ENCODE measurements at places on chromosomes 7 and 10.

GRCh38 chr10:19310066-19310465 is 261.5 kb downstream of the MALRD1 start:
- no peak for DNase-seq

DNA sequence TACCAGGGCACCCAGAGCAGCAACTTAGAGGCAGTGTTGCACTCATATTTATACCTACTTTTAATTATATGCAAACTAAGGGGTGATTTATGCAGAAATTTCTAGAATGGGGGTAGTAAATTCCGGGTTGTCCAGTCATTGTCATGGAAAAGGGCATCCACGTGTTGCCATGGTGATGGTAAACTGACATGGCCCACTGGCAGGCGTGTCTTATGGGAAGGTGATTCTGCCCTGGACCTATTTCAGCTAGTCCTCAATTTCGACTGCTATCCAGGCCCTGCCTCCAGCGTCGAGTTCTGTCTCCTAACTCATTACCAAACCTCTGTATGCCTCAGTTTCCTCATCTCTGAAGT is 12.8 kb downstream of the SNX8 start:
- no peak for DNase-seq

DNA sequence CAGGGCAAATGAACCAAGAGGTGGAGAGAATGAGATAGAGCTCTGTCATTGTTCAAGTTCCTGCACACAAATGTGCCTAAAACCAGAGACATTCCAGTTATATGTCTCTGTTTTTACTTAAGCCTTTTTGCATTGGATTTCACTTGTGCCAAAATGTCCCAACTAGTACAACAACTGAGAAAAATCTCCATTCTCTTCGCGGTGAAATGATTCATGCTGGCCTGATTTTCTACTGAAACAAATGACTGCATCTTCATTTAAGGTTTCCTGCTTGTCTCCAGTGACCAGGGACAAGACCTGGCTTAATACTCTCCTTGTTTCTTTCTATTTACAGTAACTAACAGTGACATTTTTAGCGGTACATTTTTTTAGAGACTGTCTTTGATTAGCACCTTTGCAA is 714.9 kb downstream of the KCNMA1 start:
- DNase-seq = no peak

DNA sequence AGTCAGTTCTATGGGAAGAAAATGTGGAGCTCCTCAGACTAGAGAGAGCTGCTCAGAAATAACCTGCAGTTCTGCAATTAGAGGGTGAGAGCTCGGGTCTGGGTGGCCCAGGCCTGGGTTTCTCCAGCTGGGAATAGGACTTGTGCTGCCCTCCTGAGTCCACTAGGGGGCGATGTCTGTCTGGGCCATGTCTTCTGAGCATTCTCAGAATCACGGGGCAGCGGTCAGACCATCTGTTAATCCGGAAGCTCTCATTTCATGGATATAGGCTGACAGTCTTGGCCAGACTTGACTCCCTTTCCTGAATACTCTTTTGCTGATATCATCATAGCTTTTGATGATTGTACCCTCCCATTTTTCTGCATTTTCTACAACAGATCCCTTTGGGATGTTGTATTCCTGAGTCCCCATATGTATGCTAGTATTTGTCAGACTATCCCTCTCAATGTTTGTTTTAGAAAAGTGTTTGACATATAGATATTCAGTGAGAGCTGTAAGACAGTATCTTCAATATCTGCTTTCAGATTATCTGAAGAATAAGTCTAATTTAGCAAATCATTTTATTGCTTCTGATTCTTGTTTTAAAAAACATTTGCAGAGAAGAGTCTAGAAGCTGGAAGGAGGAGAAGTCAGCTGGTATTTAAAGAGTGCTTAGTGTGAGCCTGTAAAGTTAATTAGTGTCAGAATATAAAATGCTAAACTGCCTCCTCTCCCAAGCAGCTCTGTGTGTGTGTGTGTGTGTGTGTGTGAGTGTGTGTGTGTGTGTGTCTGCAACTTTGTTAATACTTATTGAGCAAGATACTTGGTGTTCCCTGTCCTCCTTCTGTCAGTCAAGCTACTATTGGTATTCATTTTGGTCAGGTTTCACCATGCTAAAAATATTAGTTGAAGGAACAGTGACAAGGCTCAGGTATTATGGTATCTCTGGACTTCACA is 38.0 kb downstream of the STARD3NL start:
- peak; percentile 57 for DNase-seq

DNA sequence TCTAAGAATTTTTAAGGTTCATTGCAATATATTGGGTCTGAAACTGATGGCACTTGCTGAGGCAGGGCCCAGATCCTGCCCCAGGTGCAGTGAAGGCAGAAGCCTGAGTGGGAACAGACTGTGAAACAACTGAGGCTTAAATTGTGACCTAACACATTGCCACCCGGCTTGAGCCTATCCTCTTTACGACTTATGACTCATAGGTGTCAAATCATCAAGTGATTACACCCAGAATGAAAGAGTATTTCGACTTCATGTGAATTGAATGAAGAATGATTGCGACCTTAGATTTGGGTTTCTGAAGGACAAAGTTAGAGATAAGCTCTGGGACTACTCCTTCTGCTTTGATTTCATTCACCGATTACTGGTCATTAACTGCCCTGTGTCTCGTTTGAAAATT is 200.9 kb downstream of the CREB5 start:
- DNase-seq = no peak
